ENCODE measurements at places on chromosomes 7 and 10.

GRCh38 chr10:48511875-48512231 lies 93.0 kb downstream of the ARHGAP22 start:
- DNase-seq = no peak

DNA sequence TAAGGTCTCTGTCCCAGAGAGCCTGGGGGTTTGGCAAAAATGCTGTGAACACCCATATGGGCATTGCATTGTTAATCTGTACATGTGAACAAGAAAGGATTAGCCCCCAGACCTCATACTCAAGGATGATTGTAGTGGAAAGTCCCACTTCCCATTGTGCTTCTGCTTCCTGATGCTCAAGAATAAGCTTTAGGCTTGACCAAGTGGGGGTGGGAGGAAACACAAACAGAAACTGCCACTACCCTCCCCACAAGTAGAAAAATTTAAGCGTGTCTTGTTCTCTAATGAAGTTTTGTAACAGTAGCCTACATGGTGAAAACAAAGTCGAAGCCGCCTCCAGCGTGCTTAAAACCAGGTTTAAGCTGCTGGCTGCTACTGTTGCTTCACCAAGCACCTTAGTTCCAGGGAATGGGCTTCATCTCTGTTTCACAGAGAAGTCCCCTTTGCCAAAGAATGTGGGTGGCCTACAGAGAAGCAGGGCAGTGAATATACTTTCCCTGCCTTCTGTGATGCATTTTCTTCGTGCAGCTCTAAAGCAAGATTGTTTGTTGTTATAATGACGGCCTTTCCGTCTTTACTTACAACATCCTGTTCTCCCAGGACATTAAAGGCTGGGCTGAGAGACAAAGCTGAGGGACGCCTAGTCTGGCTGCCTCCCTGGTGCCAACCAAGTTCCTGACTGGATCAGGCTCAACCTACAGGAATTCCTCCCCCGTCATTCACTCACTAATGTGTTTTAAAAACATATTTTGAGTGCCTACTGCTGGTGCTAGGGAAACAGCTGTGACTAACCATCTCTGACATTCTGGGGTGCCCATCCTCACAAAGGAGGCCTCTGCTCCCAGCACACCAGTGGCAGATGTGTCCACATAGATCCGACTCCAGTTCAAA lies 32.1 kb upstream of the CCSER2 start:
- no peak for DNase-seq

DNA sequence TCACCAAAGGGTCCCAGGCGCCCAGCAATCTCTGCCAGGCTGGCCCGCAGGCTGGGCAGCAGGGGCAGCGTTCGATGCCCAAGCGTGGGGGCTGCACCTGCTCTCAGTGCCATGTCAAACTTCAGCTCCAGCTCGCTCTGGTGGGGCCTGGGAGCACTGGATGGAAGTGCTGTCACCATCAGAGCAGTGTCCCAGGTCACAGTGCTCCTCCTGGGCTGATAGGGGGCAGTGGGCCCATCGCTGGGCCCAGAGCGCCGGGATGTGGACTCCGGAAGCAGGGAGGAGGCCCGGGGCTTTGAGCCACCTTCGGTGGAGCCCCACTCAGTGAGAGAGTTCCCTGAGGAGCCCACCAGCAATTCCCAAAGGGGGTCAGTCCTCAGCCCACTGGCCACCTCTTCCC lies 2.2 kb downstream of the PRRT4 start:
- DNase-seq = no peak

GRCh38 chr10:14535457-14536130 lies 204.9 kb upstream of the FRMD4A start:
- DNase-seq = no peak

GRCh38 chr7:66443946-66444345 lies 184.7 kb upstream of the KCTD7 start:
- DNase-seq = no peak

- DNase-seq = no peak
These were observed 19.8 kb downstream of the OR2F1 start for GRCh38 chr7:143974459-143974858.

DNA sequence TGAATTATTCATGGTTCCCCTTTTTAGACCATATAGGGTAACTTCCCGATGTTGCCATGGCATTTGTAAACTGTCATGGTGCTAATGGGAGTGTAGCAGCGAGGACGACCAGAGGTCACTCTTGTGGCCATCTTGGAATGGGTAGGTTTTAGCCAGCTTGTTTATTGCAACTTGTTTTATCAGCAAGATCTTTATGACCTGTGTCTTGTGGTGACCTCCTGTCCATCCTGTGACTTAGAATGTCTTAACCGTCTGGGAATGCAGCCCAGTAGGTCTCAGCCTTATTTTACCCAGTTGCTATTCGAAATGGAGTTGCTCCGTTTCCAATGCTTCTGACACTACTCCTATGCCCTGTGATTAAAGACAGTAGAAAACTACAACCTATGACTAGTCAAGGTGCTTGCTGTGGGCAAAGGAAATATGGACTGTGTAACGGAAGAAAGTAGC lies 18.8 kb upstream of the PAXIP1 start:
- DNase-seq = no peak

DNA sequence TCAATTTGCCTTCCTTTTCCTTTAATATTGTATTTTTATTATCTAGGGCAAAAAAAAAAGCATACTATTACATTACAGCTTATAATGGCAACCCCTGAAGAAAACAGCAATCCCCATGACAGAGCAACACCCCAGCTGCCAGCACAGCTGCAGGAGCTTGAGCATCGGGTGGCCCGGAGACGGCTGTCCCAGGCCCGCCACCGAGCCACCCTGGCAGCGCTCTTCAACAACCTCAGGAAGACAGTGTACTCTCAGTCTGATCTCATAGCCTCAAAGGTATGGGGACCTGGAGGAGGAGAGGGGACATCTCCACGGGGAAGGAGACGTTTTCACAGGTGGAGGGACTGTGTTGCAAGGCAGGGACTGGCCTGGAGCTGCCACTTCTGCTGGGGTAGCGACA lies 6.8 kb downstream of the STRA8 start:
- DNase-seq = no peak

DNA sequence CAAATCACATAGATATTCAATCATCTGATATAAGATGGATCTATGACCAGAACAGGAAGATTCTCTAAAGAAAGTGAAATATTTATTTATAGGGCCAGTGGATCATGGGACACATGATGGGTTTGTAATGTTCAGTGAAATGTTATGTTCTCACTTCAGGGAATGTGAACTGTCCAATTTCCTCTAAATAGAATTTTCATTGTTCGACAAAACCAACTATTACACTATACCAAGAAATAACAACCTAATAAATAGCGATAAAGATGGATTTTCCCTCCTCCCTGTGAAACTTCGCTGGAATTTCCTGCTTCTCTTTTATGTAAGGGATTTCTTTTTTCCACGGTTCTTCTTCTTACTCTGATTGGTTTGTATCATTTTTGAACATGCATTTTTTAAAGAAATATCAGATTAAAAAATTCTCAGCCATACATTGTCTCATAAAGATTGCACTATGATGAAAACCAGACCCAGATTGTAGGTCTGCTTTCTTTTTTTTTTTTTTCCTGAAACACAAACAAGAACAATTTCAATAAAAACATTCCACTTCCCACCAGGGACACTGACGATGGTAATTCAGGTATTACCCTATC lies 139.8 kb upstream of the ZEB1 start:
- DNase-seq = no peak

- no peak for DNase-seq
These were observed 40.5 kb downstream of the ANLN start for GRCh38 chr7:36430186-36430585.

GRCh38 chr10:88857831-88858230 lies 6.2 kb upstream of the ANKRD22 start:
- no peak for DNase-seq

GRCh38 chr7:154406312-154406711 lies 354.1 kb downstream of the DPP6 start:
- no peak for DNase-seq
